ENCODE measurements at places on chromosomes 3 and 15. TPM values are rescaled to one million over a fixed set of nuclear protein-coding genes. Genes with fewer than 3 reads are reported as not detected.

The ADPRH gene
- 2.1 TPM for total RNA-seq

The NEK10 gene
- 9.5 TPM for total RNA-seq

The GNAI2 gene
- 393 TPM for total RNA-seq

The GOLGA6A gene
- total RNA-seq, result not detected

The RAMAC gene
- 23.9 TPM for total RNA-seq

The CFAP100 gene
- total RNA-seq, result not detected

The C3orf49 gene
- not detected for total RNA-seq

The OCA2 gene
- not detected for total RNA-seq

The KLHL6 gene
- total RNA-seq, result not detected

The MLH1 gene
- total RNA-seq, result 25.8 TPM

The VIPR1 gene
- not detected for total RNA-seq

The THSD4 gene
- total RNA-seq, result 50.6 TPM

- peak overlapping the region; percentile 84 for H3K4me3 ChIP-seq
- peak overlapping the region; percentile 99 for H3K27ac ChIP-seq
- H3K27me3 ChIP-seq, result no peaks in the 10 kb centered on the region
- peaks cover 5% of the 10 kb centered on the region for H3K4me1 ChIP-seq
- peak; percentile 100 for DNase-seq
- H3K36me3 ChIP-seq, result peaks cover 14% of the 10 kb centered on the region
These were observed 608 bp upstream of the NDUFAF3 start for GRCh38 chr3:49021213-49021812.

- H3K4me3 ChIP-seq, result no peak overlapping the region
- H3K27ac ChIP-seq, result no peak overlapping the region
- no peaks in the 10 kb centered on the region for H3K27me3 ChIP-seq
- DNase-seq, result no peak
- H3K4me1 ChIP-seq, result no peaks in the 10 kb centered on the region
These were observed 9.1 kb upstream of the ZBTB20 start for GRCh38 chr3:115156046-115156654.

- peaks cover 24% of the 10 kb centered on the region for H3K4me1 ChIP-seq
- DNase-seq, result peak; percentile 60
- peaks cover 72% of the 10 kb centered on the region for H3K36me3 ChIP-seq
- H3K27ac ChIP-seq, result no peak overlapping the region
- H3K4me3 ChIP-seq, result no peak overlapping the region
These were observed 54.5 kb downstream of the ST3GAL6 start for GRCh38 chr3:98817547-98818041.

DNA sequence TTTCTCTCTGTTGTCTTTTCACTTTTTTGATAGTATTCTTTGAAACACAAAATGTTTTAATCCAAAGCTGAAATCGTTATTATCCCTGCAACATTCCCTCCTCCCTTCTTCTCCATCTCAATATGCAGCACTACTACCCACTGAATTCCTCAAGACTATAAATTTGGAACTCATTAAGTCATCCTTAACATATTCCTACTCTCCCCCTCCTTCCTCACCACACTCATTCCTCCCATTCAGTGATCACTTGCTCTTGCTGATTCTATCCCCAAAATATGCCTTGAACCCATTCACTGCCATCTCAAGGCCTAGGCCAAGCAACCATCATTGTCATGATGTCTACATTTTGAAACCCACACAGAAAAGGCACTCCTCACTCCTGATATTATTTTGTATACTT is 2.4 kb upstream of the PIK3R4 start:
- H3K4me3 ChIP-seq, result peak overlapping the region; percentile 90
- DNase-seq, result peak; percentile 78
- H3K4me1 ChIP-seq, result peaks cover 34% of the 10 kb centered on the region
- peak overlapping the region; percentile 94 for H3K27ac ChIP-seq

DNA sequence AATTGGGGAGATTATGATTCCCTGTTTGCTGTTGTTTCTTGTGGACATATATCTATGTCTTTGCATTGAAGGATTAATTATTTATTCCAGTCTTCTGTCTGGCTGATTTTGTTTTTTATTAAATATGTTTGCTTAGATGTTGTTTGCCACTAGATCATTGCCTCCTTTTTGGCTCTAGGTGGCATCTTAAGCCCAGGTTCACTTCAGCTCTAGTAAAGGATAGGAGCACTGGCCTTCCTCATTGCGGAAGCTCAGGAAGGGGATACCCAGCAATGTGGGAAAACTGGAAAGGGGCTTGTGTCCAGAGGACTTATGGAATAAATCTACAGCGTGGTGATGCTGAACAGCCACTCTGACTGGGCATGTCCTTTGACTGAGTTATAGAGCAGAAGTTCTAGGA is 821.6 kb downstream of the PDCD6IP start:
- H3K27me3 ChIP-seq, result no peaks in the 10 kb centered on the region
- H3K27ac ChIP-seq, result no peak overlapping the region
- no peak for DNase-seq
- no peak overlapping the region for H3K4me3 ChIP-seq

DNA sequence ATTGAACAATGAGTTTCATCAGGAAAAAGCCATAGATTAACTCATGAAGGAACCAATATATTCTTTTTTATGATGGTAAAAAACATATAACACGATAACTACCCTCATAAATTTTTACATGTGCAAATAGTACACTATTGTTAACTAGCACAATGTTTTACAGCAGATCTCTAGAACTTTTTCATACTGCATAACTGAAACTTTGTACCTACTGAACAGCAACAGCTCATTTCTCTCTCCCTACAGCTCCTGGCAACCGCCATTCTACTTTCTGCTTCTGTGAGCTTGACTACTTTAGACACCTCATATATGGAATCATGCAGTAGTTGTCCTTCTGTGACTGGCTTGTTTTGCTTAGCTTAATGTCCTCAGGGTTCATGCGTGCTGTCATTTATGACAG is 235.4 kb downstream of the NFKBIZ start:
- peaks cover 13% of the 10 kb centered on the region for H3K4me1 ChIP-seq
- H3K4me3 ChIP-seq, result no peak overlapping the region
- no peaks in the 10 kb centered on the region for H3K27me3 ChIP-seq
- no peak for DNase-seq

- peak; percentile 65 for DNase-seq
- 0 out of 2 replicates have a peak, but pooled peaks cover 4% of the 10 kb centered on the region for H3K27me3 ChIP-seq
- no peaks in the 10 kb centered on the region for H3K36me3 ChIP-seq
- no peak overlapping the region for H3K27ac ChIP-seq
- H3K4me1 ChIP-seq, result no peaks in the 10 kb centered on the region
These were observed 269.2 kb upstream of the CNTN3 start for GRCh38 chr3:74883690-74884089.

- H3K4me1 ChIP-seq, result no peaks in the 10 kb centered on the region
- DNase-seq, result no peak
- H3K4me3 ChIP-seq, result no peak overlapping the region
- no peak overlapping the region for H3K27ac ChIP-seq
- no peaks in the 10 kb centered on the region for H3K36me3 ChIP-seq
These were observed 175.4 kb upstream of the CMC1 start for GRCh38 chr3:28066020-28066419.

DNA sequence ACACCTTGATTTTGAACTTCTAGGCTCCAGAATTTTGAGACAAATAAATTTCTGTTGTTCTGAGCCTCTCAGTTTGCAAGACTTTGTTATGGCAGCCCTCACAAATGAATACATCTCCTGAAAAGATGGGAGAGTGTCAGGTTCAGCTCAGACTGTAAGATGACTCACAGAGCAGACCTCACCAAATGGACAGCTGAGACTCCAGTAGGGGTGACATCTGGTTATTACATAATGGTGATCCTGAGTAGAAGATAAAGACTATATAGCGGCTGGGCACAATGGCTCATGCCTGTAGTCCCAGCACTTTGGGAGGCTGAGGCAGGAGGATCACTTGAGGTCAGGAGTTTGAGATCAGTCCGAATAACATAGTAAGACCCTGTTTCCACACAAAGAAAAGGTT is 26.2 kb upstream of the MTMR14 start:
- DNase-seq, result no peak
- H3K4me1 ChIP-seq, result no peaks in the 10 kb centered on the region
- H3K27me3 ChIP-seq, result no peaks in the 10 kb centered on the region
- H3K27ac ChIP-seq, result no peak overlapping the region

- H3K36me3 ChIP-seq, result no peaks in the 10 kb centered on the region
- no peaks in the 10 kb centered on the region for H3K4me1 ChIP-seq
- no peak for DNase-seq
- no peak overlapping the region for H3K4me3 ChIP-seq
These were observed 94.8 kb downstream of the CPN2 start for GRCh38 chr3:194256040-194256945.

DNA sequence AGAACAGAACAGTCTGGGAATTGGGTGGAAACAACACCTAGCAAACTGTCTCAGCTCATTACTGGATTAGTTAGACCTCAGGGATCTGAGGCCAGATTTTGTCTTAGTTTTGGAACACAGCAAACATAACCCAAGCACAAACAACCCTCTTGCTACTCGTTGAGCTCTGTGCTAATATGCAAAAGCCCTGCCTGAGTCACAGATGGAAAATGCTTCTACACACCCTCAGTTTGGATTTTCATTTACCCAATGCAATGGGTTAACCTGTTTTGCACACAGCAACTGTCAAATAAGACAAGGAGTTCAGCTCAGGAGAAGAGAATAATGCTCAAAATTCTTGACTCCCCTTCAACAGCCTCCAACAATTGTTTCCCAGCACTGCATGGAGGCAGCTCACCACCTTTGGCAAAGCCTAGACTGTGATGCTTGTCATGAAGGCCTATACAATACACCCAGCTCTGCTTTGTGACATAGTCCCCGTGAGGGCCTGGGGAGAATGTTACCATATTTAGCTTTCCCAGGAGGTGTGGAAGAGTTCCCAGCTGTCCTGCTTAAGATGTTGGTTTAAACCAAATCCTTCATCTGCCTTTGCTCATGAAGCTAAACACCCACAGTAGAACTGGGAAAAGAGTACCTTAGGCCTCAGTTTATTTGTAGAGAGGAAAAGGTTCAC is 68.9 kb upstream of the MNS1 start:
- no peaks in the 10 kb centered on the region for H3K4me1 ChIP-seq
- no peaks in the 10 kb centered on the region for H3K36me3 ChIP-seq
- peaks cover 14% of the 10 kb centered on the region for H3K27me3 ChIP-seq
- H3K4me3 ChIP-seq, result no peak overlapping the region

- no peak for DNase-seq
- peaks cover 10% of the 10 kb centered on the region for H3K27me3 ChIP-seq
- no peak overlapping the region for H3K27ac ChIP-seq
- no peaks in the 10 kb centered on the region for H3K4me1 ChIP-seq
- H3K36me3 ChIP-seq, result no peaks in the 10 kb centered on the region
These were observed 4.8 kb upstream of the CCDC174 start for GRCh38 chr3:14646589-14647413.

GRCh38 chr15:60347480-60348049 is 50.2 kb downstream of the ANXA2 start:
- no peak for DNase-seq
- no peaks in the 10 kb centered on the region for H3K27me3 ChIP-seq
- peaks cover 80% of the 10 kb centered on the region for H3K36me3 ChIP-seq
- H3K4me3 ChIP-seq, result no peak overlapping the region
- peaks cover 43% of the 10 kb centered on the region for H3K4me1 ChIP-seq

GRCh38 chr15:41917767-41918430 is 24.0 kb upstream of the SPTBN5 start:
- H3K27ac ChIP-seq, result no peak overlapping the region
- H3K36me3 ChIP-seq, result no peaks in the 10 kb centered on the region
- H3K4me1 ChIP-seq, result peaks cover 7% of the 10 kb centered on the region

DNA sequence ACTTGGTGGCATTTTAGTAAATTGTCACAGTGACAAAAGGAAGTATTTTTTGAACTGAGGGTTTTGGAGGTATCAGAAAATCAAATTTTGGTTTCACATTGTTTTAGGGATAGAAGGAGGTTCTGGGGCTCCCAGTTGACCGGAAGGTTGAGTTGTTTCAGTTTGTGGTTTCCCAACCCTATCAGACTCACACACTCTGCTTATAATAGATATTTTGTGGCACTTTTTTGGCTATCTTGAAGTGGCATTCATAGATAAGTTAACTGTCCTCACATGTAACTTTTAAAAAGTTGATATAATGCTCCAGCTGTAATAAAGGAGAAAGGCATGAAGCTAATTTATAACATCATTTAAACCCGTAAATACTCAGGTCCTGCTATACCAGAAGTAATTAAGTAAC is 12.8 kb downstream of the ARMC8 start:
- no peaks in the 10 kb centered on the region for H3K4me1 ChIP-seq
- no peak overlapping the region for H3K4me3 ChIP-seq
- DNase-seq, result no peak
- no peaks in the 10 kb centered on the region for H3K36me3 ChIP-seq
- H3K27me3 ChIP-seq, result no peaks in the 10 kb centered on the region

All from GM23248 (cell line).